ENCODE measurements at places on chromosomes 7 and 10.

DNA sequence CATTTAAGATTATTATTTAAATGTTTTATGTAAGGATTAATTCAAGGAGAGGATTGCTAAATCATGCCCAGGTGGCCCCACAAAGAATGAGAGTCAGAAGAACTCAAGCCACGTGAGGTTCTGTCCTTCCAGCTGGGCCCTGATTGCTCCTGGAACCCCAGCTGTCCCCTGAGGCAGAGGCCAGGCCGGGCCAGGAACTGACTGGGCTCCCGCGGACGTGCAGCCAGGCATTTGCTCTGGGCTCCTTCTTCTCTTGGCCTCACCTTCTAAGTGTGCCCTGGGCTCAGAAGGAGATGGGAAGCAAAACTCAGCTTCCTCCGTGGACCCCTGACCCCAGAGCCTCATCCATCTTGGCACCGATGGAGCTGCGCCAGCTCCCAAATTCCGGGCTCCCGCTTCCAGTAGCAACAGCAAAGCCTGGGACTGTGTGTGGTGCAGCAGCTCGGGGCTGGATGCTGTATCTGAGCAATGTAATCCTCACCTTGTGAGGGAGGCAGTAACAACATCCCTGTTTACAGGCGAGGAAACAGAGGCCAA is 250.6 kb upstream of the PPP2R2D start:
- no peak for DNase-seq

- no peak for DNase-seq
These were observed 15.0 kb downstream of the GIMAP8 start for GRCh38 chr7:150465414-150465813.

DNA sequence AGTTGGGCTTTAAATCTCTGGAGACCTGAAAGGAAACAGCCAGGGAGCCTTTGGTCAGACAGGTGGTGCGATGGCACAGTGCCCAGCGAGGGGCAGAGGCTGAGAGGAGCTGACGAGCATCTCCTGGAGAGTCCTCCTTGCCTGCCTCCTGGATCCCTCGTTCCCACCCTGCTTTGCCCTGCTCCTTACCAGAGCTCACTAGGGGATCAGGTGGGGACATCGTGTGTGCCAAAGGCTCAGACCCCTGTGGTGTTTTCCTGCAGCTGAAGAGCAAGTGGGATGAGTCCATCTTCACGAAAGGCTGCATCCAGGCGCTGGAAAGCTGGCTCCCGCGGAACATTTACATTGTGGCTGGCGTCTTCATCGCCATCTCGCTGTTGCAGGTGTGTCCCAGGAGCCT is 21.8 kb upstream of the SH2D4B start:
- DNase-seq: no peak

DNA sequence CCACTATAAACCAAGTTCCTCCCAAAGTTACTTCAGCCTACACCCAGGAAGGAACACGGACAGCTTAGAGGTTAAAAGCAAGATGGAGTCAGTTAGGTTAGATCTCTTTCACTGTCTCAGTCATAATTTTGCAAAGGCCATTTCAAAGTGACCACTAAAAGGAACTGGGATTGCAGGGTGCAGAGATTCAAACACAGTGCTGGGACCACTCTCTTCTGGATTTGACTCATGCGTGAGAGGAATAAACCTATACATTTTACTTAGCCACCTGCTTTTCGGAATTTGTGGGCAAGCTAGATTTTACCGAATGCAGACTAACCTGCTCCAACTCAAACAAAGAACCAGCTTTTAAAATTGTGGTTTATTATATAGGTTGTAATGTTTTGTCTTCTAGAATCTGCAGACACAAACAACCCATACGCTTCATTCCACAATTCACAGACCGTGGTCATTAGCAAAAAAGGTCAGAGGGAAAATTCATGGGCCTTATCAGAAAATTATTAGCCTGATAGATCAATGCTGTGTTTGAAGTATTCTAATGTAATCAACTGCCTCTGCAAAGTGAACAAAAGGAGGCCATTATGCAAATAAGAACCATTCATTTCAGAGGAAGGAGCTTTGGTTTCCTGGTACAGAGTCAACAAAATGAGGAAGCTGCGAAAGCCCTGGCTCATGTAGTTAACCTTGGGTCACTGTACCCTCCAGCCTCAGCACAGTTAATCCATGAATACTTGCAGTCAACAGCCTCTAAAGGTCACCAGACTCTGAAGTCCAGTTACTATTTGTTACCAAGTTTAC is 342.7 kb upstream of the KLF6 start:
- DNase-seq: no peak

DNA sequence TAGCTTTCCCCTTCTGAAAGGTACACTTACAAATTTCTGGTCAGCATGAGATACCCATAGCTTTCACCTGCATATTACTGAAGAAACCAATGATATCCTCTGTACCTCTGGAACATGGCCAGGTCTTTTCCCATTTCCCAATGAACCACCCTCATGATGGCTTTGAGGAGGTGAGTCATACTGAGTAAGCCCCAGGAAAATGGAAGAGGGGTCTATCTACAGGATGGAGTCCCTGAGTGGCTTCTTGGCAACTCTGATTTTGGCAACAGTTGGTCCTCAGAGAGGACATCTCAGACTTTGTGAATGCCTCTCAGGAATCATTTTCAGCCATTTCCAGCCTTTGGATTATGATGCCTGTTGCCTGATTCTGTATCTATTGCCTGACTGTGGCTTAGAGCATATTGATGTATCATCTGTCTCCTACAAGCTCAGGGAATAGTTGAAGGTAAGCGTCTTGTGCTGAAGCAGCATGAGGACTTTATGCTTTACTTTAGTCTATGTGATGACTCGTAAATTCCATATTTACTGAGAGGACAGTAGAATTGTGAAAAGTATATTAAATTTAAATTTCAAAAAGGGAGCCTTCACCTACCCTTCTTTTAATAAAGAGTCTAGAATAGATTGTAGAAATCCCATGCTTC is 84.7 kb upstream of the DKK1 start:
- no peak for DNase-seq

DNA sequence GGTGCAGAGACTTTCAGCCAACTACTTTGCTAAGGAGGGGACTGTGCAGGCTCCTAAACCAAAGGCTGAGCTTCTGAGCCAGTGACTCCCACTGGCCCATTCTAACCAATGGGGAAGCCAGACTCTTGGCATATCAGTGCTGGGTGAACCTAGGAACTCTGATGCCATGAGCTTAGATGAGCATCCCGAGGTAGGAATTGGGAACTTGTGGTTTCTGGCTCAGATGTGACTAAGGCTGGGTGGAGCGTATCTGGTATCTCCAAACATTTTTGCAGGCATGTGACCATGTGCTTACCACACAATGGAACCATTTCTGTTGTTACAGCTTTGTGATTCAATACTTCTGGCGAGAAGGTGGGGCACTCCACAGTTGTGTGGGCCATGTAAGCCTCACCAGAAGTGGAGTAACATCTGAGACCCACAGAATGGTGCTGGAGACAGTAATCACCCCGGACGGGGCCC is 2.5 kb upstream of the AVPI1 start:
- DNase-seq: no peak

GRCh38 chr7:16755397-16755796 is 1.8 kb downstream of the TSPAN13 start:
- no peak for DNase-seq

DNA sequence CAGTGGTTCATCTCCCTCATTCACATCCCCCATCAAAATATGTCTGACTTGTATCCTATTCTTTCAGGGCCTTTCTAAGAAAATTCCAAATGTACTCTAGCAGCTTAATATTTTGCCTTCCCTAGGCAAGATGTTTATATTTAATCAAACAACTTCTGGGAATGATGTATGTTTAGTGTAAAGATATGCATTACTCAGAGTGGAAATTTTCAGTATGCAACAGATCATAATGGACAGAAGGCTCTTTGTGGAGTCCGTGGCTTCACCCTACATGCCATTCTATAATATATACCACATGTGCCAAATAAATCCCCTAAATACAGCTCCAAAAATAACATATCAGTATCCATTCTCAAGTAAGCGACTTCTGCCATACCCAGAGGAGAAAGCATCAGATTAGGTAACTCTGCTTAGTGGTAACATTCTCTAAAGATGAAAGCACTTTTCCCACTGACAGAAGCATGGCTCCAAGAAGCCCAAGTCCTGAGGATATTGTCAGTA is 316.6 kb downstream of the KCNMA1 start:
- no peak for DNase-seq

GRCh38 chr10:31149835-31150512 is 118.3 kb upstream of the ZNF438 start:
- no peak for DNase-seq

- DNase-seq: no peak
These were observed 584.0 kb upstream of the MKI67 start for GRCh38 chr10:128710098-128710797.

GRCh38 chr7:28348636-28349035 is 63.7 kb upstream of the CREB5 start:
- no peak for DNase-seq

DNA sequence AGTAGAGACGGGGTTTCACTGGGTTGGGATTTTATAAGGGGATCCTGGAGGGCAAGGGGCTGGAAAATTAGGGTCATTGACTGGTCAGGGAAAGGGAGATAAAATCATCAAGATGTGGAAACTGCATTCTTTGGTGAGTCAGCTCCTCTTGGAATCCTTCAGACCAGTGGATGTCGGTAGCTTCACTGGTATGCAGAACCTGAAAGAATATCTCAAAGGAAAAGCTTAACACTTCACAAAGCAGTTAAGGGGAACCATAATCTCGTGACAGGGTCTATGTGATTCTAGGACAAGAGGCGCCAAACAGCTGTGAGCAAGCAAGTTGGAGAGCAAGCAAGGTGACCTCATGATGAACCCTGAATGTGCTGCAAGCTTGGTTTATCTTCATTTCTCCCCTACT is 634.7 kb upstream of the AUTS2 start:
- DNase-seq: no peak

DNA sequence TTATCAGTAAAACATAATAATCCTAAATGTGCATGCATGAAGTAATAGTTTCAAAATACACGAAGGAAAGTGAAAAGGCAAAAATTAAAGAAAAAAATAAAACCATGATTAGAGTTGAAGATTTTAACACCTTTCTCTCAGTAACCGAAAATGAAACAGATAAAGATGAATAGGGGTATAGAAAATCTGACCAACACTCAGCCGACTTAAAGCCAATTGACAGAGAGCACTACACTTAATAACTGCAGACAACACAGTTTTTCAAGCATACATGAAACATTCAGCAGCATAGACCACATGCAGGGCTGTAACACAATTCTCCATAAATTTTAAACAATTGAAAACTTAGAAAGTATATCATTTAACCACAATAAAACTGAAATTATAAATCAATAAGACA is 76.1 kb downstream of the CUBN start:
- no peak for DNase-seq

- no peak for DNase-seq
These were observed 19.3 kb downstream of the STK17A start for GRCh38 chr7:43602256-43602655.

- no peak for DNase-seq
These were observed 1012.8 kb downstream of the LRMDA start for GRCh38 chr10:76444034-76444800.

GRCh38 chr7:44307301-44307900 is 18.0 kb downstream of the CAMK2B start:
- no peak for DNase-seq

GRCh38 chr7:154977250-154977649 is 25.7 kb downstream of the PAXIP1 start:
- no peak for DNase-seq

GRCh38 chr7:66140924-66141323 is 26.3 kb downstream of the CRCP start:
- DNase-seq: no peak

- no peak for DNase-seq
These were observed 114.7 kb downstream of the CUX1 start for GRCh38 chr7:101932083-101932482.

DNA sequence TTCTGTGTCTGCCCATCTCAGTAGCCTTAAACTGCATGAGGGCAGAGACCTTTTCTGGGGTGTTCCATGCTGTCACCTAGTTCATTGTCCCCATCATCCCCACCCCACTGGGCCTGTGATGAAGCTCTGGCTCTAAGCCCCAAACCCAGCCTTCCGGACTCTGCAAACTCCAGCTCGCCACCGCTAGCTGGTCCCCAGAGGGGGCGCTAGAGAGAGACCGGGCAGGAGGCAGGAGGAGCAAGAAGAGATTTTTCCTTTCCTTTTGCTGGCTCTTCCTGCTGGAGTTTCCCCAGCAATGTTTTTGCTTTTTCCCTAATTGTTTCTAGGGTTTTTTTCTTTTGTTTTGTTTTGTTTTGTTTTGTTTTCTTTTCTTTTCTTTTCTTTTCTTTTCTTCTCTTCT is 234.4 kb downstream of the TEX36 start:
- no peak for DNase-seq

All from GM18507 (cell line).